ENCODE measurements at places on chromosomes 13 and 19. TPM values are rescaled to one million over a fixed set of nuclear protein-coding genes. Genes with fewer than 3 reads are reported as not detected.

The LILRB1 gene
- total RNA-seq = not detected

- peak; percentile 72 for DNase-seq
Measured at GRCh38 chr19:5487222-5487621, 32.0 kb downstream of the ZNRF4 start.

The LILRA2 gene
- not detected for total RNA-seq

DNA sequence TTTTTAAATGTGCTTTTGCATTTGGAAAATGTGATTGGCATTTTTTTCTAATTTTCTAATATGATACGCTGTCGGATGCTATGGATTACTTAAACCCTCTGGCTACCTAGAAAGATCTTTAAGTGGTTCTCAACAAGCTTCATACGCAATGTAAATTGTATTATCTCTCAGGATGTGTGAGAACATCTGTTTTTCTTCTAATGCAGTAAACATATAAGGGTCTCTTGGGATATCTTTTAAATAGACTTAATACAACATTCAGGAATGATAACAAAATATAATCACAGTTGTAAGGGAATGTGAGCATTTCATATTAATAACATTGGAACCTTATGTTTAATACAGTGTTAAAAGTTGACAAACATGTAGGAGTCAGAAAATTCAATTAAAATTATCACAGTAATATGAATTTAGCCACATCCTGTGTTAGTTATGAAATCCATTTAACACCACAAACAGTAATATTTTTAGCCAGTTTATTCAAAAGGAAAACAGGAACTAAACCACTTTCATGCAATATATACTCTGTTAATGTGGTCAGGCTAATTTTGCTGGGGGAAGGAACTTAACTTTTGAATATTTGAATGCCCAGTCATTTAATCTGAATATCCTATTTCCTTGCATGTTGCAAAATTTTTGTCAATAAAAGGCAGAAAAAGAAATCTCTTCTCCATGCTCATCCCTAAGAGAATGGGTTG is 15.0 kb upstream of the ALOX5AP start:
- no peak for DNase-seq

The ZFP36 gene
- total RNA-seq = 68.4 TPM

DNA sequence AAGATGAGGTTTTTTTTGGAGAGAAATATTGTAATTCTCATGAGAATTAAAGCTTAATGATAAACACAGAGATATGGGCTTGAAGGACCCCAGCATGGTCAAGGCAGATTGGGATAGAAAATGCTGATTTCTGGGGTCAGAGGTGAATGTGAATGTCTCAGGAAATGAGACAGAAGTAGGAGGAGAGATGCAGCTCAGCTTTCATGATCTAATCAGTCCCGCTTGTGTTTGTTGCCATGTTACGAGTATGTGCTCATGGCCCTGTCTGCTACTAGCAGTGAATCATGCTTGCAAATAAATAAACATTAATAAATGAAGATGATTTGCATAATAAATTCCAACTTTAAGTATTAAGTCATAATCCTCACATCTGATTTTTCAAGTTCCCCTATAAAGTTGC is 23.0 kb upstream of the NDFIP2 start:
- peak; percentile 48 for DNase-seq

GRCh38 chr13:46176756-46177155 is 5.2 kb downstream of the LCP1 start:
- DNase-seq = no peak

Measured in PC-3 (cell line).